ENCODE measurements at places on chromosomes 1 and 21. TPM values are rescaled to one million over a fixed set of nuclear protein-coding genes. Genes with fewer than 3 reads are reported as not detected.

Gene GUCA2B
- not detected for total RNA-seq

Gene CBR1
- 159 TPM for total RNA-seq

Gene GPR137B
- 57.3 TPM for total RNA-seq

Gene STIL
- total RNA-seq = 0.98 TPM

Gene C1orf146
- not detected for total RNA-seq

Gene CD52
- total RNA-seq = not detected

Gene CFHR2
- not detected for total RNA-seq

Gene LHX4
- total RNA-seq = not detected

Gene LCE1C
- not detected for total RNA-seq

Gene TCHHL1
- total RNA-seq = not detected

Gene B3GALT5
- total RNA-seq = not detected

Gene EDN2
- not detected for total RNA-seq

Gene TNFSF18
- total RNA-seq = not detected

Measured in tibial nerve (tissue), 4 donors.